ENCODE measurements at places on chromosomes 11 and 22.

DNA sequence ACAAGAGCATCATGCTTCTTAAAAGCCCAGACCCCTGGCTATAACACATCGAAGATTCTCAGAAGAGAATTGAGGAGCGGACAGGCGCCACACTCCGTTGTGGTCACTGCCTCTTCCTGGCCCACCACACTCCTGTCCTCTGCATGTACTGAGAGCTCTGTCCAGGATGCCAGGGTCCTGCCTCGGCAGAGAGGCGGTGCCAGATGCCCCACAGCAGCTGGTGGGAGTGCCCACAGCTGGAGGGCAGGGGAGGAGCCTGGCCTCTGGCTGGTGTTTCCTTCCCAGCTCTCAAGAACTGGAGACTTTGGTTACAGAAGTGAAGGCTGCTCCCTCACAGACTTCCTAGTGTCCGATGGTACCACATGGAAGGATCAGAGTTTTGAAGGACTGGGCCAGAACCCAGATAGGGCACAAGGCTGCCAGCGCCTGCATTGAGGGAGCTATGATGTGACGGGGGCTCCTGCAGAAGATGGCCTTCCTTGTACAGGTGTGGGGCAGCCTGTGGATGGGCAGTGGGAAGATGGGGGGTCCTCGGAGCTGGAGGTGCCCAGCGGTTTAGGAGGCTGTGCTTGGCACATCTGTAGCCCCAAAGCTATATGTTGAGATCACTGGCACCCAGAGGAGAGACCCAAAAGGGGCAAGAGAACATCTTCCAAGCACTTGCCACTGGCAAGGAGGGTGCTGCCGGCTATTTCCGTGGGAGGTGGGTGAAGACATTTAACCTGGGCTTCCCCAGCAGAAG is 19.4 kb downstream of the RSPH14 start:
- DNase-seq: no peak

GRCh38 chr11:71355281-71355680 is 92.9 kb downstream of the DHCR7 start:
- no peak for DNase-seq

DNA sequence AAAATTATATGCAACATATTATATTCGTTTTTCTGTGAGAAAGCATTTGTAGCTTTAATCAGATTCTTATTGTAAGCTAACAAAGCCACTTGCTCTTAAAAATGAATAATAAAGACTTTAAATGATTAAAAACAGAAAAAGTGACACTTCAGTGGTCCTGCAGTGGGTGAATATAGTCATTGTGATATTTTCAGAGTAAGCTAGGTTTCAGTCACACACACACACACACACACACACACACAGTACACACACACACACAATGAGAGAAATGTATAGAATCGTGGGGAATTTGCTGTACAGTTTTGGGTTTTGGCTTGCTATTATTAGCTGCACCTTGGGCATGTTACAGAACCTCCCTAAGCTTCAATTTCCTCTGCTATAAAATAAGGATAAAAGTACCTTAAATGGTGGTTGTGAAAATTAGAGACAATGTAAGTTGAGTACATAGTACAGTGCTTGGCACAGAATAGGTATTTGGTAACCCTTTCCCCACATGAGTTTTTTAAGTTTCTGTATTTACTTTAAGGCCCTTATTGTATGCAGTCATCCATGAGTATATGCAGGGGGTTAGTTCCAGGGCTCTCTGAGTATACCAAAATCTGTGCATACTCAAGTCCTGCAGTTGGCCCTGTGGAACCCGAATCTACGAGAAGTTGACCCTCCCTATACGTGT is 39.8 kb downstream of the CSTPP1 start:
- no peak for DNase-seq

GRCh38 chr11:6674862-6675261 is 8.3 kb downstream of the MRPL17 start:
- no peak for DNase-seq

Data from CMK (cell line).